ENCODE measurements at places on chromosomes 5 and 9.
A peak's percentile ranks its signal among the peaks of the same experiment; 100 is the strongest.

DNA sequence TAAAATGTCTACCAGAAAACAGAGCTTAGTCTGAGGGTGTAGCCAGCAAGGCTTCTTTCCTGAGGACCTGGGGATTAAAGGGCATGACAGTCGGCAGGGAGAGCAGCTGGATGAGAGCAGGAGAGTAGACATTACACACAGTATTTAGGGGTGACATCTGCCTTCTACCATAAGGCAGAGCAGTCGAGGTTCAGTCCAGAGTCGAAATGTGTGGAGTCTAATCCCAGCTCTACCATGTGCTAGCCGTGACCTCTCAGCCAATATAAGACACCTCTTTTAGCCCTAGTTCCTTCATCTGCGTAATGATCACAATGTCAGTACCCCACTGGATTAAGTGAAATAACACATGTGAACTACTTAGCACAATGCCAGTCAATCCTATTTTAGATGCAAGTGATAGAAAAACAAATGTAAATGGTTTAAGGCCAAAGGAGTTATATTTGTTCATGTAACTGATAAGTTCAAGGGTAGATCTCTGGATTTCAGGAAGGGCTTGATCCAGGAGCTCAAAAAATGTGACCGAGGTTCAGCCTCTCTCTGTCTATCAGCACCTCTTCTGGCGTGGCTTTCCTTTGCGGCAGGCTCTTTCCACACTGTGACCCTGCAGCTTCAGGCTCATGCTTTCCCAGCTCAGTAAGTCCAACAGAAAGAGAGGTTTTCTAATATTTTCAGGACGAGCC, 16.2 kb upstream of the CPLX2 start:
- no peak for DNase-seq

- DNase-seq: no peak
Measured at GRCh38 chr9:16442622-16443021, 427.8 kb downstream of the BNC2 start.

GRCh38 chr5:143824851-143825720, 13.1 kb downstream of the HMHB1 start:
- DNase-seq: peak; percentile 84

GRCh38 chr5:159331093-159331973, 1.0 kb upstream of the IL12B start:
- peak; percentile 40 for DNase-seq

- DNase-seq: no peak
Measured at GRCh38 chr9:91486699-91487497, 63.3 kb upstream of the NFIL3 start.

DNA sequence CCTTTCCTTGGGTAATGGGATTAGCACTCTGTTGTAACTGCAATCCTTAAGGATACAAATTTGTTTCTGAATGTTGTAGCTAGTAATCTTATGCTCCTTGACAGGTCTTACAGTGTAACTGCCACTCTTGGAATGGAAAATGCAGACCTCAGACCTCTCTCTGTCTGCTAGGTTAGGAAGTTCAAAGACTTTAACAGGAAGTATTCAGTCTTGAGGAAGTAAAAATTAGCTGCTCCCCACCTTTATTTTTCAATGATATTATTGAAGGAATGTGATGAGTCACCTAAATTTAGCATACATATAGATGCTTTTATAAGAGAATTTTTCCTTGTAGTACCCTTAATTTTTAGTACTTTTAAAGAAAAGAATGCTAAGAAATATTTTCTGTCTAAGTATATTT, 71.5 kb downstream of the PAM start:
- DNase-seq: no peak

DNA sequence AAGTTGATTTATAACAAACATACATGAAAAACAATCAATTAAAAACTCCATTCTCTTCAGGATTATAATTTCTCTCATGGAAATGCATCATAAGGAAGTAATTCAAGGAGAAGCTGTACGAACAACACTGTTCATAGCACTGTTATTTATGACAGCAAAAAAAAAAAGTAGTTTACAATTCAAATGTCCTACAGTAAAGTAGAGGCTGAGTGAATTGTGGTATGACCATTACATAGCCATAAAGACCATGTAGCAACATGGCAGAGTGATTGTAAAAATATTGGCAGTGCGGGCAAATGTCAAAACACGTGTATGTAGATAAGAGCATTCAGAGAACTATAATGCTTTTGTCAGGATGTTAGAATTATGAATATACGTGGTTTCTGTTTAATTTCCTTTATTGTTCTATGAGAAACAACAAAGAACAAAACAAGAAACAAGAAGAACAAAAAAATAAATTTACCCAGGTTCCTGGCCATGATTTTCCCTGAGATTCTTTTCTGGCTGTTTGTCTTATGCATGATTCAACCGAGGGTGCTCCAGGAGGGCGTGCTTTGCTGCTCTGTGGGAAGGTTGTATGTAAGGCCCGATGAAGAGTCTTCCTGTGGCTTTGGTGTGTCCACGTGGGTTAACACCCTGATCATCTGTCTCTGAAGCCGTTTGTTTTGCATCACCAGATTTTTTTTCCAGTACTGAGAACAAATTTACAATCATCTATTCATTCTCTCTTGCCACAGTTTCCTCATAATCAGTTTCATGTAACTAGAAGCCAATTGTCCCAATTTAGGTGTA, 28.8 kb downstream of the GCNT4 start:
- no peak for DNase-seq

DNA sequence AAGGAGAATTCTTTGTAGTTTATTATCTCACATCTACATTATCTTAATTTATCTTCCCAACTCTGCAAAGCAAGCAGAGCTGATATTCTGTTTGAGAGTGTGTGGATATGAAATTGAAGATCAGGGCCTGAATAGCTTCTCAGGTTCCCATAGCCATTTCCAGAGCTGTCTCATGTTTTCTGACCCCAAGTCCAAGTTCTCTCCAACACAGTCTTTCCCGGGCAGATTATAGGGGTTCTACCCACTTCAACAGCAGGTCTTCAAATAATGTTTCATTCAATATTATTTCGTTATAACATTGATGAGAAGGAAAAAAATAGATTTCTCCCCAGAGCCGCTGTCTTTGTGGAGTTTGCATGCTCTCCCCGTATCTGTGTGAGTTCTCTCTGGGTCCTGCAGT, 234.9 kb downstream of the ENC1 start:
- DNase-seq: no peak

DNA sequence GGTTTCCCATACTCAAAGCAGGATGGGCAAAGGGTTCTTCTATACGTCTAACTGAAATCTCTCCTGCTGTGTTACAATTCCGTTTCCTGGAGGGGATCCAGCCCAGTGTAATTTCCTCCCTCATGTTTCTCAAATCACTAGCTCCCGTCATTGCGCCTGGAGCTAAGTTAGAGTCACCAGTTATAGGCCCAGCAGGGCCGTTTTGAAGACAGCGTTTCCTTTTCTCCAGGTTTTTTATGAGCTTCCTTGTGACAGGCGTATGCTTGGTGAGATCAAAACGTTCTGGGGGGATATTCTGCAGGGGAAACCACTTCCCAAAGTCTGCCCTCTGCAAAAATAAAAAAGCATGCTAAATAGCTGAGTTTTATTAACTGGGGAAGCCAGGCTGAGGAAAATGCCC, 53.0 kb upstream of the WWC1 start:
- DNase-seq: peak; percentile 45

DNA sequence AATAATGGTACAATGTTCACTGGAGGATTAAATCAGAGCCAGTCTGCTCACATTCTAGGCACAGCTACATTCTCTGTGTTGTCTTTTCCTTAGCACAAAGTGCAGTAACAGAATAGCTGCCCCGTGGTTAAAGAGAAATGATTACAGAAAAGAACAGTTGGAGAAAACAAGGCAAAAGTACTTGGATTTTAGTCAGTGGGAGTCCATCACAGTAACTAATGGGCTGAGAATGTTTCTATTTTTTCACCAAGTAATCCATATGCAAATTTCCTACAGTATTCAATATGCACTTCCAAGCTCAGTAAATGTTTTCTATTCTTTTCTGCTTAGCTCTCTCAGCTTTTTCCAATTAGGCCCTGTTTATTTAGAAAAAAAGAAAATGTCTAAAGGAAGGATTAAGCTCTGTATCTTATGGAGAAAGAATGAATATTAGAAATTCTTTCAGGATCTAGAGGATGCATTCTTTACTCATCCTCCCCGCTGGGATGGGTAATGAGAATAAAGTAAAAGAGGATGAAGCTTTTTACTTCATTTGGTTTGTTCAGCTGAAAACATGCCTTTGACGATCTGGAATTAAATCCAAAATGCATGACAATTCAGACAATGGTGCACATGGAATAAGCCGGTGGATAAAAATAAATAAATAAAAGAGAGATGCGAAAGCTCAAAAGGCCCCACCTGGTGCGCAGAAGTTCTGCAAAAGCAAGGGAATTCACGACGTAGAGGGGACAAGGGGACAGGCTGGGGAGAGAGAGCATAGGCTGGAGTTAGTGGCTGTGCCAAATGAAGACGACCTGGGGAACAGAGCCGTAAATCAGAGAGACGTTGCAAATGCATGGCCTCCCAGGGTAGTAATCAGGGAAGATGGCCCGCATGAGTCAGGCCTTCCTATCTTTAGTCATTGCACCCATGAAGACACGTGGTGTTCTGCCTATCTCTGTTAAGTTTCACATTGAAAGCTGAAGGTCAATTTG, 345.2 kb downstream of the GLIS3 start:
- peak; percentile 57 for DNase-seq

All from G401 (cell line).